ENCODE measurements at places on chromosomes 2 and 18. TPM values are rescaled to one million over a fixed set of nuclear protein-coding genes. Genes with fewer than 3 reads are reported as not detected.
A peak's percentile ranks its signal among the peaks of the same experiment; 100 is the strongest.

ZNF142 gene
- 33.7 TPM for total RNA-seq

HAAO gene
- 1.0 TPM for total RNA-seq

BIN1 gene
- 102 TPM for total RNA-seq

DHRS9 gene
- not detected for total RNA-seq

CCDC150 gene
- 13.8 TPM for total RNA-seq

- no peaks in the 10 kb centered on the region for H3K4me1 ChIP-seq
- DNase-seq = no peak
- no peaks in the 10 kb centered on the region for H3K36me3 ChIP-seq
- H3K4me3 ChIP-seq = no peak overlapping the region
These were observed 24.6 kb downstream of the TANC1 start for GRCh38 chr2:158993030-158993429.

DNA sequence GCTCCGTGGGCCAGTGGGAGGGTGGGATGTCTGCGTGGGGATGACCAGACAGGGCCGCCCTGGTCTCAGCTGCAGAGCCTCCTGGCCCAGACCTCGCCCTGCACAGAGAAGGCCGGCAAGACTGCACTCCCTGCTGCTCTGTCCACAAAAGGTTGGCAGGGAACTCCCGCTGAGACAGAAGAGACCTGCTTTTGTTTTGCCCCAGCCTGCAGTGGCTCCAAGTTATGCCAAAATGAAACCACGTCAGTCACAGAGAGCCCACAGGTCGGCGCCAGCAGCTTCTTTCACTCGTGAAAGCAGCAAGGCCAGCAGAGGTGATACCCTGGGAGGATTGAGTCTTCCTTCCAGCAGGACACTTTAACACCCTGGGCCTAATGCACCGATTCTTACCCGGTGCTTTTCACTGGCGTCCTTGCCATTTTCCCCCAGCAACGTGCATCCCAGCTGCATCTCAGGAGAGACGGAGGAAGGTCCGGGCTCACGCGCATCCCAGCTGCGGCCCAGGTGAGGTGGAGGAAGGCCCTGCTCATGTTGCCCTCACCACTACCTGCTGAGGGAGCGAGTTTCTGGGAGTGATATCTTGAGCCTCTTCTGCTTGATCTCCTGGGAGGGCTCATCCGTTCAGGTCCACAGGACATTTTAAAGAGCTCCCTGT lies 22.1 kb upstream of the CTDP1 start:
- H3K27me3 ChIP-seq = peaks cover 6% of the 10 kb centered on the region
- no peaks in the 10 kb centered on the region for H3K4me1 ChIP-seq
- no peak overlapping the region for H3K27ac ChIP-seq
- DNase-seq = no peak
- H3K36me3 ChIP-seq = no peaks in the 10 kb centered on the region
- H3K4me3 ChIP-seq = no peak overlapping the region

GRCh38 chr2:238426568-238427434 lies at the start of gene ASB1:
TSS of gene ASB1 (plus strand) at chr2:238426927. CDS start at chr2:238427071, 144 bp downstream.
- peaks cover 30% of the 10 kb centered on the region for H3K36me3 ChIP-seq
- H3K4me3 ChIP-seq = peak within 1 kb of the TSS; percentile 89
- H3K27ac ChIP-seq = peak within 1 kb of the TSS; percentile 93
- no peaks in the 10 kb centered on the region for H3K27me3 ChIP-seq

GRCh38 chr2:133039531-133039930 lies 369.5 kb upstream of the LYPD1 start:
- no peak overlapping the region for H3K4me3 ChIP-seq
- H3K4me1 ChIP-seq = no peaks in the 10 kb centered on the region

GRCh38 chr2:101500180-101500579 lies 25.3 kb upstream of the RFX8 start:
- H3K36me3 ChIP-seq = no peaks in the 10 kb centered on the region
- H3K27me3 ChIP-seq = no peaks in the 10 kb centered on the region
- no peak for DNase-seq
- H3K4me3 ChIP-seq = no peak overlapping the region
- H3K27ac ChIP-seq = no peak overlapping the region
- peaks cover 21% of the 10 kb centered on the region for H3K4me1 ChIP-seq

GRCh38 chr2:211331736-211332135 lies 775.3 kb downstream of the CPS1 start:
- DNase-seq = no peak
- no peak overlapping the region for H3K4me3 ChIP-seq
- H3K36me3 ChIP-seq = no peaks in the 10 kb centered on the region
- H3K4me1 ChIP-seq = no peaks in the 10 kb centered on the region
- no peaks in the 10 kb centered on the region for H3K27me3 ChIP-seq

DNA sequence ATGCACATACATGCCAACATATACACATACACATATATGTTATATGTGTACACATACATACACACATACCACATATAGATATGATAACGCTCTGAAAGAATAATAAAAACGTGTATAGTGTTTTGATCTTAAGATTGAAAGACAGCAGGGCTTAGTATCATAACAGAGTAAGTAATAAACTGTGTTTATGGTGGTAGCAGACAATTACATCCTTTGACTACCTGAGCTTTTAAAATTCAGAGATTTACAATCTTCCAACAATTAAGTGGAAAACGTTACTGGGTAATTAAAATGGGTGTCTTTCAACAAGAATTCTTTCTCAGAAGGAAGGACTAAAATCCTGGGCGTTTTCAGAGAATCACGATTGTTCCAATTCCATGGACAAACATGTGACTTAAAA lies 552.4 kb downstream of the EPHA4 start:
- DNase-seq = no peak
- no peaks in the 10 kb centered on the region for H3K36me3 ChIP-seq
- no peak overlapping the region for H3K27ac ChIP-seq

DNA sequence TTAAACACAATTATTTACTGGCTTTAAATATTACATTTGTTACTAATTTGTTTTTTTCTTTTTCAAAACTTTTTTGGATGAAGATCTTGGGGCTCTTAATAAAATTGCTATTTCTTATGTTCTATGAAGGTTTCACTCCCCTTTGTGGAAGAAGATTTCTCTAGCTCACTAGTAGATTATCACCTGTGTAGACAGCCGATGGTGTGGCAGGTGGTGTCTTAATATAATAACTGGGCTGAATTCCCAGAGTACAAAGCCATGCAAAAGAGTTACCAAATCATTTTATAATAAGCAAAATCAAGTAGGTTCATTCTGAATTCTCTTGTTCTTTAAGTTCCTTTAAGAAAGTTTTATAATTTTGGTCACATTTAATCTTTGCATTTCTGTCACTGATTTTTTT lies 233.7 kb downstream of the CCDC102B start:
- no peaks in the 10 kb centered on the region for H3K36me3 ChIP-seq
- no peaks in the 10 kb centered on the region for H3K4me1 ChIP-seq
- no peaks in the 10 kb centered on the region for H3K27me3 ChIP-seq
- no peak for DNase-seq
- no peak overlapping the region for H3K27ac ChIP-seq
- H3K4me3 ChIP-seq = no peak overlapping the region

DNA sequence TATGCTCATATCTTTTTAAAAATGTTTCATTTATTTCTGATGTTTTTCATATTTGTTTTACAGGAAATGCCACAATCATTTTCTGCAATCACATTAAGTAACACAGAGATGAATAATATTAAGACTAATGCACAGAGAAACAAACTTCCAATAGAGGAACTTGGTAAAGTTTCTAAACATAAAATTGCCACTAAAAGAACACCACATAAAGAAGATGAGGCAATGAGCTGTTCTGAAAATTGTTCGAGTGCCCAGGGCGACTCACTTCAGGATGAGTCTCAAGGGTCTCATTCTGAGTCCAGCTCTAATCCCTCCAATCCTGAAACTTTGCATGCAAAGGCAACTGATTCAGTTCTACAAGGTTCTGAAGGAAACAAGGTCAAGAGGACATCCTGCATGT lies 70.4 kb downstream of the APLF start:
- H3K4me3 ChIP-seq = no peak overlapping the region
- H3K27me3 ChIP-seq = no peaks in the 10 kb centered on the region
- H3K36me3 ChIP-seq = peaks cover 3% of the 10 kb centered on the region
- no peaks in the 10 kb centered on the region for H3K4me1 ChIP-seq
- DNase-seq = no peak

- H3K4me1 ChIP-seq = no peaks in the 10 kb centered on the region
- no peak for DNase-seq
- no peak overlapping the region for H3K4me3 ChIP-seq
- no peak overlapping the region for H3K27ac ChIP-seq
- H3K27me3 ChIP-seq = peaks cover 5% of the 10 kb centered on the region
These were observed 112.8 kb downstream of the PRELID3A start for GRCh38 chr18:12520442-12520992.

GRCh38 chr2:8575038-8575833 lies 106.6 kb upstream of the ID2 start:
- no peaks in the 10 kb centered on the region for H3K36me3 ChIP-seq
- peak; percentile 78 for DNase-seq

GRCh38 chr2:65316072-65316471 lies 88.4 kb downstream of the ACTR2 start:
- no peak overlapping the region for H3K27ac ChIP-seq
- H3K4me3 ChIP-seq = no peak overlapping the region
- peaks cover 12% of the 10 kb centered on the region for H3K36me3 ChIP-seq

GRCh38 chr2:214079032-214079431 lies 331.8 kb upstream of the VWC2L start:
- DNase-seq = no peak
- H3K4me1 ChIP-seq = no peaks in the 10 kb centered on the region
- H3K4me3 ChIP-seq = no peak overlapping the region
- H3K27me3 ChIP-seq = no peaks in the 10 kb centered on the region
- no peak overlapping the region for H3K27ac ChIP-seq

DNA sequence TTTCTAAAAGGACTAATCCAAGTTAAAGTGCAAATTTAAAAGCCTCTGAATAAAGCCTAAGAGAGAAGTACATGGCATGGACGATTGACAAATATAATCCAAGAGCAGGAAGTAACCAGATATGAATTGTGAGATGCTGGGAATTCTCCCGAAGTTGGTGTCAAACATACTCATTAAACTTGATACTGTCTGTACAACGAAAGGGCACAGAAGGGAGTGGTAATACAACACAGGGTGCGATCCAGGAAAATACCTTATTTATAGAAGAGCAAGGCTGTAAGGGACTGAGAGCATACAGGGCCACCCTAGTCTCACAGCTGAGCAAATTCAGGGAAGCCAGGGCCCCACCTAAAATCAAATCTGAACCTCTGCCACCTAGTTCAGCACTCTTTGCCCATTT lies 41.6 kb downstream of the SEMA4F start:
- H3K4me3 ChIP-seq = no peak overlapping the region
- H3K36me3 ChIP-seq = no peaks in the 10 kb centered on the region
- H3K4me1 ChIP-seq = no peaks in the 10 kb centered on the region
- DNase-seq = no peak
- H3K27me3 ChIP-seq = no peaks in the 10 kb centered on the region

- DNase-seq = no peak
- no peaks in the 10 kb centered on the region for H3K4me1 ChIP-seq
- no peaks in the 10 kb centered on the region for H3K36me3 ChIP-seq
- H3K27me3 ChIP-seq = peaks cover 1% of the 10 kb centered on the region
- H3K27ac ChIP-seq = no peak overlapping the region
- no peak overlapping the region for H3K4me3 ChIP-seq
These were observed 427.4 kb upstream of the GYPC start for GRCh38 chr2:126228531-126228930.

DNA sequence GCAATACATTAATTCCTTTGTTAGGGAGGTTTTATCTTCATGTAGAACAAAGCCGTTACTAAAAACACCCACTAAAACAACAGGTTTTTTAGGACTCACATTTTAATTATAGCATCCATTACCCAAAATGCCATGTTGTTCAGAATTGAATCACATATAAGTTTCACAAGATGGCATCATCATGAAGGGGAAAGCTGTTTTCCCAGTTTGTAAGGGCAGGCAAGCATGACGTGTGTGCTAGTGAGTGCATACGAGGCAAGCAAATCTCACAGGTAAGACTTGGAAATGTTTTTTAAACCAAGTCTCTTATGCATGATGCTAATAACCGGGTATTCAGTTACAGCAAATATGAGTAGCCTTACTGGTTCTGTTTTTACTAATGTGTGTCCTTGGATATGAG lies 111.8 kb upstream of the NFATC1 start:
- DNase-seq = no peak
- H3K36me3 ChIP-seq = peaks cover 35% of the 10 kb centered on the region
- no peaks in the 10 kb centered on the region for H3K27me3 ChIP-seq
- H3K4me1 ChIP-seq = no peaks in the 10 kb centered on the region
- no peak overlapping the region for H3K27ac ChIP-seq

DNA sequence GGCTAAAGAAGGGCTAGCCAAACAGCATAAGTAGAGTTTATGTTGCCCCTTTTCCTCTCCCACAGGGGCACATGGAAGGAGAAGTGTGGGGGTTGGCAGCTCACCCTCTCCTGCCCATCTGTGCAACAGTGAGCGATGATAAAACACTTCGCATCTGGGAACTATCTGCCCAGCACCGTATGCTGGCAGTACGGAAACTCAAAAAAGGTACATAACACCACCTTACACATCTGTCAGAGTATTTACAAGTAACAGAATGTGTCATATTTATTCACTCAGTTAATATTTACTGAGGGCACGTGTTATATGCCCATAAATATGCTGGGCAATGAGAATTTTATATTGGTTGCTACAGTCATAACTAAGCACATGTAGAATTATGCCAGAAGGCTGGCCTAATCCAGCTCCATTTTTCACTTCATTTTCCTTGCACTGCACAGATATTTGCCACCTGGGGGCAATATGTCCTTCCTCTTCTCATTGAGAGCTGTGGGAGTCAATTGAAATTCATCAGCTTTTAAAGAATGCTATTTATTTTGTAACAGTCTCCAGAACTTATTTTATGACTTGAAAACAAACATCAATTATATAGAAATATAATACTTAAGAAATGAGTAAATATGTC lies 150.6 kb downstream of the RTN4 start:
- H3K4me1 ChIP-seq = peaks cover 17% of the 10 kb centered on the region
- DNase-seq = no peak

All from activated CD8-positive, alpha-beta T cell treated with anti-CD3 and anti-CD28 coated beads for 36 hours (primary cell).